ENCODE measurements at places on chromosomes 16 and 17.

- no peak for DNase-seq
Observed at GRCh38 chr16:63530974-63531373, 1494.7 kb upstream of the CDH8 start.

DNA sequence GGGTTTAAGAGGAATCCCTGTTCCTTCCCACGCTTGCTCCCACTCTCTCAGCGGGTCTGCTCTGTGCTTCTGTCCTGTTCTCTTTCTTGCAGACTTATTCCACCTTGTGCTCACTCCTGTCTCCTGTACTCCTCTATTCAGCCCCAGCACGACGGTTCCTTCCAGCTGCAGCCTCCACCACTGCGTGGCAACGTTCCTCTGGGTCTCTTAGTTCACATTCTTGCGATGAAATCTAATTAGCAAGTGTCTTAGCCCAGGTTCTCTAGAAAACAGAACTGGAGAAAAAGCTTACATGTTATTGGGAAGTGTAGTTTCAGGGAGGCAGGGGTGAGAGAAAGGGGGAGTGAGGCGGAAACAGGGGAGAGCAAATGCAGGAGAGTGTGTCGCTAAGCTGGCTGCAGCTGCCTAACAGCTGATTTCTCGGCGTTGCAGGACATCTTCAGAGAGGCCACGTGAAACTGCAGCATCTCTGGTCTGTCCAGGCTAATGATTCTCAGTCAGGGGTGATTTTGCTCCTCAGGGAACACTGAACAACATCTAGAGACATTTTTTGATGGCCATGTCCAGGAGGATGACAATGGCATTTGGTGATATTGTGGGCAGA is 213.2 kb upstream of the NLRP1 start:
- DNase-seq, result no peak

GRCh38 chr16:83530293-83530692 is 277.5 kb upstream of the HSBP1 start:
- DNase-seq, result peak; percentile 87

DNA sequence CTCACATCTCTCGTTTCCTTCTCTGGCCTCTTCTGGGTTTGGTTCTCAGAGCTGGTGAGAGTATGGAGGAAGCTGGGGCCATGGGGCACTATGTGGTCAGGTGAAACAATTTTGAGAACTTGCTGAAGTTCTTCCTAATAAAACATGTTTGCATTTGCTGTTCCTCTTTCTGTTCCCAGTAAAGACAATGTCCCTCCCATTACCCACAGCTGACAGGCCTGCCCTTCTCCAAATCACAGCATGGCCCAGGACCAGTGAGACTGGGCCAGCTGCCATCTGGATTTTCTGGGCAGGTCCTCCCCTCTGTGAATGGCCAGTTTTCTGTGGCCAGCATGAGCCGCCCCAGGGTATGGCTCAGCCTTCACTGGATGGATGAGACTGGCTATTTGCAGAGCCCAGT is at the start of gene CD300H:
Gene CD300H (minus strand): TSS at position 113 of the 400 bp plus-strand sequence.
- DNase-seq, result no peak

- no peak for DNase-seq
Observed at GRCh38 chr16:89366561-89367537, 123.5 kb downstream of the ANKRD11 start.

DNA sequence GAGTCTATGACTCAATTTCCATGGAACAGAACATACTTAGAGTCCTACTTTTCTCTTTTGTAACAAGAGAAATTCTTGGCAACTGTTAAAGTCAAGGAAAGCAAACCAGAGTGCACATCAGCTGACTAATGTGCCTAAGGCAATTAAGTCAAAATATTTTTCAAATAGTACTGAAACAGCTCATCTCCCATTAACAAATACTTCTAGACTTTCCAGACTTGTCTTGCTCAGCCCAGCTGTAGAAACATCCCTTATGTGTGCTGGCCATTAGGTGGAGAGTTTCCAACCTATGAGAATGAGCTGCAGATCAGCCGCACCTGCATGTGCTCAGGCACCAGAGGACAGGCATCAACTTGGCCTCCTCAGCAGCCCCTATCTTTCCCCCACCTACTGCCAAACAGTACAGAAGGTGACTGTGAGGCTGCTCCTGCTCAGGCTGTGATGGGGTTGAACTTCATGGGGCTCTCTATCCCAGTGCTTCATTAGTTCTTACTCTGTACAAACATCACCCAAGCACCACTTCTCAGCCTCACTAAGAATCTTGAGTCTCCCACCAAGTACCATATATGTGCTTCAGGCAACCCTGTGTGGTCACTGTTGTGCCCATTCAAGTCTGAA is 32.2 kb downstream of the TEX2 start:
- DNase-seq, result peak; percentile 92

DNA sequence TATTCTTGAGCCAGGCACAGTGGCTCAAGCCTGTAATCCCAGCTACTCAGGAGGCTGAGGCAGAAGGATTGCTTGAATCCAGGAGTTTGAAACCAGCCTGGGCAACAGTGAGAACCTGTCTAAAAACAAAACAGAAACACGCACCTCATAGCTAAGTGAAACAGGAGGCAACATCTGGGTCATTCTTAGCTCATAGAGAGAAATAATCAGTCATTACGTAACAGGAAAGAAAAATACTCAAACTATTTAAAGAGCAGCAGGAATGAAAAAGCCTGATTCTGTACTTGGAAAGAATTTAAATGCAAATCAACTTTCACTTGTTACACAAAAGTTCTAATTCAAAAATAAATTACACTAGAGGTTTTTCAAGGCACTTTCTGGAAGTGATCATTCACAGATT is 17.2 kb downstream of the CHCT1 start:
- no peak for DNase-seq

All from AG09309 (cell line).